ENCODE measurements at places on chromosomes 7 and 10. TPM values are rescaled to one million over a fixed set of nuclear protein-coding genes. Genes with fewer than 3 reads are reported as not detected.

DNA sequence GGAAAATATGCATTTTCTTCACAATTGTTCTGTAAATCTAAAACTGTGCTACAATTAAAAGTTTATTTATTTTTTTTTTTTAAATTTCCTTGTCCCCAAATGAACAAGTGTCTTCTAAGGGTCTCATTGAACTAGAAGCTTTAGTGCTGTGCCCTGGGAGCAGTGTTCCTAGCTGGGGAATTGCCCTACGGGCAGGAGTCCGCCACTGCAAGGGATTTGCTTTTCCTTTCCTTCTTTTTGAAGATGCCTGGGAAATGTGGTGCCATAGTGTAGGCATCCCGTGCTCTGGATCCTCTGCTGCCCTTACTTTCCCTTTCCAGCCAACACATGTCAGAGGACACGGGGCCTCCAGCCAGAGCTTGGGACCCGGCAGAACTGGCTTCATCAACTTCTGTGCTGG lies 177.1 kb upstream of the CTBP2 start:
- H3K27me3 ChIP-seq = no peaks in the 10 kb centered on the region
- no peak for DNase-seq
- no peaks in the 10 kb centered on the region for H3K4me1 ChIP-seq
- H3K36me3 ChIP-seq = no peaks in the 10 kb centered on the region
- H3K4me3 ChIP-seq = no peak overlapping the region

- H3K27me3 ChIP-seq = peaks cover 4% of the 10 kb centered on the region
- no peaks in the 10 kb centered on the region for H3K36me3 ChIP-seq
- no peak overlapping the region for H3K27ac ChIP-seq
- H3K4me1 ChIP-seq = no peaks in the 10 kb centered on the region
Observed at GRCh38 chr7:47672977-47673381, 91.1 kb upstream of the TNS3 start.

SLC29A3 gene
- total RNA-seq = 8.6 TPM

DNA sequence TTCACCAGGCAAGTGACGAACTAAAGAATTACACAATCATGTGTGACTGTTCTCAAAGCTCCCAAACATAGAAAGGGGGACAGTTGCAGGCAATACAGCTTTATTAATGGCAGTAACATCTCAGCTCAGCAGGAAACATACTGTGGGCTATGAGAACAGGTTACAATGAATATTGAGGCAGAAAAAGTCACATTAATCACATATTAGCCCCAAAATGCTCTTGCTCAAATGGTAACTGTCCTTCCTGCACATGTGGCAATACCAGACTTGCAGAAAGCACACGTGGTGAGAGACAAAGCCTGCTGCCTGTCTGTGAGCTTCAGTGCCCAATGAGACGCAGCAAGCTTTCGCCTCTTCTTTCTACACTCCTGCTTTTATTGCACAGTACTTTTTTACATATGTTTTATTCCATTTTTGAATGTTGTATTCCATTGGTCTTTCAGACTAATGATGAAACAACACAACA lies 104.9 kb upstream of the ACBD5 start:
- no peaks in the 10 kb centered on the region for H3K36me3 ChIP-seq
- H3K4me3 ChIP-seq = no peak overlapping the region
- H3K27me3 ChIP-seq = peaks cover 7% of the 10 kb centered on the region
- peaks cover 3% of the 10 kb centered on the region for H3K4me1 ChIP-seq
- DNase-seq = no peak

HABP2 gene
- not detected for total RNA-seq

GRCh38 chr10:123506455-123506854 lies 159.7 kb upstream of the GPR26 start:
- peaks cover 3% of the 10 kb centered on the region for H3K27me3 ChIP-seq
- DNase-seq = no peak
- H3K4me3 ChIP-seq = no peak overlapping the region
- no peak overlapping the region for H3K27ac ChIP-seq
- no peaks in the 10 kb centered on the region for H3K4me1 ChIP-seq

GRCh38 chr7:54841772-54842697 lies 83.0 kb upstream of the SEC61G start:
- no peak for DNase-seq
- H3K4me3 ChIP-seq = no peak overlapping the region
- H3K27me3 ChIP-seq = no peaks in the 10 kb centered on the region
- H3K4me1 ChIP-seq = no peaks in the 10 kb centered on the region

DNA sequence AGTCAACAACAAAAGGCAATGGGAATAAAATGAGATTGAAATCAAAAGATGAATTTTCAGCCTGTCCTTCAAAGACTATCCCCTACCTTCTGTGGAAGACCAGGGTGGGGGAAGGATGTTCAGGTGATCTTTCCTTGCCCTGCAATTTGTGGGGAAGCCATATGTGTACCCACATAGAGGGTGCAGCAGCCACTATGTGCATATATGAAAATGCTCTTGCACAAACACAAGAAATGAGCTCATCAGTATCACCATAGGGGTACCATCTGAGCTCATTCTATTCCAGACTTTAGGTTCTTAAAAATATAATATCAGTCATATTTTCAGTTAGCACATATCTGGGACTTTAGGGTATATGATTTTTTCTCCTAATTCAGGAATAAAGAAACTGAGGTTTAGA lies 17.7 kb downstream of the GIMAP5 start:
- peak overlapping the region; percentile 95 for H3K27ac ChIP-seq
- H3K4me1 ChIP-seq = peaks cover 67% of the 10 kb centered on the region
- no peaks in the 10 kb centered on the region for H3K27me3 ChIP-seq
- no peaks in the 10 kb centered on the region for H3K36me3 ChIP-seq
- peak overlapping the region; percentile 84 for H3K4me3 ChIP-seq

DNA sequence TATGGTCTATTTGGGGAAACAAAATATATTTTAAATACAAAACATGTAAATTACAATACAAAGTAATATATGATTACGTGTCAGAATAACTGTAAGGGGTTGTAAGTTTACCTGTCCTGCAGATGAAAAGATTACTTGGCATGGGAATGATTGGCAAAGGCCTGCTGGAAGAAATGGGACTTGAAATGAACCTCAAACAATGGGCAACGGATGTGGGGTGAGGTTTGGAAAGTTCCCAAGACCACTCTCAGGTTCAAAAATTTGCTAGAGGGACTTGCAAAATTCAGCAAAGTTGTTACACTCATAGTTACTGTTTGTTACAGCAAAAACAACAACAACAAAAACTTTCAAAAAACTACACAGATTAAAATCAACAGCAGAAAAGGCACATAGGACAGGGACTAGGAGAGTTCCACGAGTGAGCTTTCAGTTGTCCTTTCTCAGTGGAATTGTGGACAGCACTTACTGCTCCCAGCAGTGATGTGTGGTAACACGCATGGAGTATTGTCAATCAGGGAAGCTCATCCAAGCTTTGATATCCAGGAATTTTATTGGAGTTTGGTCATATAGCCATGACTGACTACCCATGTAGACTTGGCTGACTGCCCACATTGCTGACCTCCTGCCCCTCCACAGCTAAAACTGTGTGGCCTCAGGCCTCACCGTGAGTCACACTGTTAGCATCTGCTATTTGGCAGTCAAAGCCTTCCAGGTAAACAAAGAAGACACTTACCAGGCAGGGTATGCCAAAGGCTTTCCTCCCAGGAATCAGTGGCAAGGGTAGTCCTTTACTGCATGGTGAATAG lies 43.8 kb downstream of the EXOC6 start:
- H3K36me3 ChIP-seq = no peaks in the 10 kb centered on the region
- DNase-seq = no peak
- no peak overlapping the region for H3K4me3 ChIP-seq

DNA sequence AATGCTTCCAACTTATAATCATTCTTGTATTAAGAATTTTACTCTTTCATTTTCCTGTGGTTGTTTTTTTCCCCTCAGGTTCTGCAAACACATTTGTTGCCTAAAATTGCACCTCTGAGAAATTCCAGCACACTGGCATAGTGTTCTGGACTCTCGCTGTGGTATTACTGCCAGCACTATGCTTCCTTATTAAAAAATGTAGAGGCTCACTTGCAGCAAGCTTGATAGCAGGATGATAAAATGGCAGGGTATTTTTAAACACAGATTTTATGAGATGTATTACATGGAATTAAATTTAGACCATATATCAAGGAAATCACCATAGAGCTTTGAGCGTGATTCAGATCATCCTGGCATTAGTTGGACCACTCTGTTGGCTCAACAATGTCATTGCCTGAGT lies 416.7 kb upstream of the AKR1E2 start:
- H3K27me3 ChIP-seq = no peaks in the 10 kb centered on the region
- no peaks in the 10 kb centered on the region for H3K4me1 ChIP-seq
- no peaks in the 10 kb centered on the region for H3K36me3 ChIP-seq
- H3K27ac ChIP-seq = no peak overlapping the region
- no peak for DNase-seq
- no peak overlapping the region for H3K4me3 ChIP-seq

- no peaks in the 10 kb centered on the region for H3K36me3 ChIP-seq
- H3K4me3 ChIP-seq = no peak overlapping the region
- H3K4me1 ChIP-seq = no peaks in the 10 kb centered on the region
- no peak overlapping the region for H3K27ac ChIP-seq
- no peak for DNase-seq
Observed at GRCh38 chr10:52514481-52514880, 200.4 kb downstream of the DKK1 start.

- H3K4me3 ChIP-seq = peak overlapping the region; percentile 69
- H3K27ac ChIP-seq = peak overlapping the region; percentile 6
- peaks cover 2% of the 10 kb centered on the region for H3K36me3 ChIP-seq
- H3K27me3 ChIP-seq = peaks cover 21% of the 10 kb centered on the region
- DNase-seq = no peak
Observed at GRCh38 chr7:65509368-65510186, 135.9 kb downstream of the ZNF92 start.

BAIAP2L1 gene
- total RNA-seq = 0.47 TPM
